ENCODE measurements at places on chromosomes 2 and 18.

DNA sequence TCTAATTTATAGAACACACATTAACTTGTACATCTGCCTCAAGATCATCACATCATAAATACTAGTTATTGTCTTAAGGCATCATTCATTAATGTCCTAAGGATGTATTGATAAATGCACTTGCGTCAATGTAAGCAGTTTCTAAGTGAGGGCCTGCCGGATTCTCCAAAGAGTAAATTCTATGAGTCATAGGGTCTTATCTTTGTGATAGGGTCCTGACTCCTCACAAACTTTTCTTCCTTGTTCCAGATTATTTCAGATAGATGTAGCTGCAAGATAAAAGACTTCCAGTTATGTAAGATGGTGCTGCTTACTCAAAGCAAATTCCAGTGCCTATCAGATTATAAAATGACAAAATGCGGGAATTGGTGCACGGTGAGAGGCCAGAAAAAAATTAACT is 315.0 kb upstream of the SLC39A10 start:
- H3K27ac ChIP-seq: no peak overlapping the region
- no peak overlapping the region for H3K4me3 ChIP-seq

- H3K36me3 ChIP-seq: no peaks in the 10 kb centered on the region
- no peak for DNase-seq
These were observed 130.2 kb downstream of the EXOC6B start for GRCh38 chr2:72695676-72696075.

DNA sequence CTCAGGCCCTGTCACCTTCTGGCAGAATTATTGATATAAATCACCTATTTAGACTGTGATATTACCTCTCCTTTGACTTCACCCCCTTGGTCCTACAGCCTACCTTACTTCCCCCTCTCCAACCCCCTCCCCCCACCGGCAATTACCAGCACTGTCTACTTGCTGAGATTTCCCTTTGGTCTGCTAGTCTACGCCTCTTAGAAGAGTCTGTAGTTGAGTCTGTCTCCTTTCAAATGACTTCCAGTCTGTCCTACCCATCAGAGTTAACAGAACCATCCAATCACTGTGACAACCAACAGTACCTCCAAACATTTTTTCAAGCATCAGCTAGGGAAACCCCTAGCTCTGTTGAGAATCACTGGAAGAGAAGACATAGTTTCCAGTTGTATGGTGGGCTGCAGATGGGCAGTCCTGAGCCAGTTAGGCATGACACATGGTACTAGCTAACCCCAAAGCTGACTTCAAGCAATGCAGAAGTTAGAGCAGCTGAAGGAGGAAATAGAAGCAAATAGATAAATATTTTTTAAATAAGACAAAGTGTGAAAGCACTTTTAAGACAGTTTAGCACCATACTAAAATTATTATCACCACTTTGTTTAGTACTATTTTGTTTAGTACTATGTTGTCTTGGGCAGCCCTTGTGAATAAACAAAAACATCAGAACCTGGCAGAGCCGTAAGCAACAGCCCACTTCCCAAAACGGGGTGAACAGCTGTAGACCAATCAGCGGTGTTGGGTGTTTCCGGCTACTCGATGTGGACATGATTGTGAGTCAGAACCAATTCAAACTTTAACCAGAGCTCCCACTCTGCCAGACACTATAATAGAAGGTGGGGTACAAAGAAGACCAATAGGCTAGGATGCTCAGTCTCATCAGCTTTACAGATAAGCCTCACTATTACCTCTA is 2.7 kb upstream of the ASNSD1 start:
- H3K4me1 ChIP-seq: peaks cover 4% of the 10 kb centered on the region
- no peak overlapping the region for H3K27ac ChIP-seq
- no peak overlapping the region for H3K4me3 ChIP-seq
- no peaks in the 10 kb centered on the region for H3K36me3 ChIP-seq

GRCh38 chr2:45968946-45969584 is 317.6 kb downstream of the PRKCE start:
- no peaks in the 10 kb centered on the region for H3K27me3 ChIP-seq
- H3K27ac ChIP-seq: no peak overlapping the region
- no peaks in the 10 kb centered on the region for H3K36me3 ChIP-seq
- no peak for DNase-seq
- H3K4me1 ChIP-seq: no peaks in the 10 kb centered on the region
- no peak overlapping the region for H3K4me3 ChIP-seq

DNA sequence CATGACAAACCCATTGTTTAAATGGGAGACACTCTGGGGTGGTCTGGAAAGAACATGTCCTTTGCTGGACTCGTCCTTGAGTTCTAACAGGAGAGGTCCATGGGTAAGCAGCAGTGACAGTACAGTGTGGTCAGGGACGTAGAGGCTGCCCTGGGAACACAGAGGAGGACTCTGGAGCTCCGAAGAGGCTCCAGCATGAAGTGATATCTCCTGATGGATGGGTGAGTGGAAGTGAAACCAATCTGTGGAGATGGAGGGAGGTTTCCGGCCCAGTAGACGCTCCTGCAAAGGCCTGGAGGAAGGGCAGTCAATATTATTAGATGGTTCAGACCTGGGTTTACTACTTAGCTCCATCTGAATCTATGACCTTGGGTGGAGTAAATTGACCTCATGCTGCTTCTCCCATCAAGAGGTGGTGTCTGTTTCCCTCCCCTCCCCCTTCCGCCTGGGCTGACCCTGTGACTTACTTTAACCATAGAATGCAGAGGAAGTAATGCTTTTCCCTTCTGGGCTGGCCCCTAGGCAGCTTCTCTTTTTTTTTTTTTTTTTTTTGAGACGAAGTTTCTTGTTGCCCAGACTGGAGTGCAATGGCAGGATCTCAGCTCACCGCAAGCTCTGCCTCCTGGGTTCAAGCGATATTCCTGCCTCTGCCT is 2.3 kb upstream of the TFCP2L1 start:
- no peaks in the 10 kb centered on the region for H3K36me3 ChIP-seq
- no peak for DNase-seq
- no peak overlapping the region for H3K4me3 ChIP-seq
- peaks cover 37% of the 10 kb centered on the region for H3K27me3 ChIP-seq

DNA sequence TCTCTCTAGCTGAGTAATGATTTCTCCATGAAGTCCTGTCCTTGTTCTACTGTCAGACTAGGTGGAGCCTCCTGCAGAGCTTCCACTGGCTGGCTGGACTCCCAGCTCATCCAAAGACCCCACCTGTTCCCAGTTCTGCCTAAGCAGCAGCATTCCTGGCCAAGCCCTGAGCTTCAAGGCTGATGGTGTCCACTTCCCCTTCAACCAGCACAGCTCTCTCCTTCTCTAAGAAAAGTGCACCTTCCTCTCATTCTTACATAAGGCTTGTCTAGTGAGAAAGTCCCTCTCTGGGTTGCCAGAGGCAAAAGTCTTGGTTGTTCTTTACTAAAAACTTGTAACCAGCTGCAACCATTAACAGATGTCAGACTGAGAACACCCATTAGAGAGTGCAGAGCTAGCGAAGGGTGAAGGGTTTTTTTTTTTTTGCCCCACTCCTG is 58.9 kb downstream of the CXCR4 start:
- no peak overlapping the region for H3K27ac ChIP-seq
- no peak overlapping the region for H3K4me3 ChIP-seq

GRCh38 chr2:231715988-231716616 is 7.8 kb downstream of the PTMA start:
- H3K36me3 ChIP-seq: peaks cover 27% of the 10 kb centered on the region
- DNase-seq: no peak
- peaks cover 17% of the 10 kb centered on the region for H3K4me1 ChIP-seq
- no peak overlapping the region for H3K27ac ChIP-seq

DNA sequence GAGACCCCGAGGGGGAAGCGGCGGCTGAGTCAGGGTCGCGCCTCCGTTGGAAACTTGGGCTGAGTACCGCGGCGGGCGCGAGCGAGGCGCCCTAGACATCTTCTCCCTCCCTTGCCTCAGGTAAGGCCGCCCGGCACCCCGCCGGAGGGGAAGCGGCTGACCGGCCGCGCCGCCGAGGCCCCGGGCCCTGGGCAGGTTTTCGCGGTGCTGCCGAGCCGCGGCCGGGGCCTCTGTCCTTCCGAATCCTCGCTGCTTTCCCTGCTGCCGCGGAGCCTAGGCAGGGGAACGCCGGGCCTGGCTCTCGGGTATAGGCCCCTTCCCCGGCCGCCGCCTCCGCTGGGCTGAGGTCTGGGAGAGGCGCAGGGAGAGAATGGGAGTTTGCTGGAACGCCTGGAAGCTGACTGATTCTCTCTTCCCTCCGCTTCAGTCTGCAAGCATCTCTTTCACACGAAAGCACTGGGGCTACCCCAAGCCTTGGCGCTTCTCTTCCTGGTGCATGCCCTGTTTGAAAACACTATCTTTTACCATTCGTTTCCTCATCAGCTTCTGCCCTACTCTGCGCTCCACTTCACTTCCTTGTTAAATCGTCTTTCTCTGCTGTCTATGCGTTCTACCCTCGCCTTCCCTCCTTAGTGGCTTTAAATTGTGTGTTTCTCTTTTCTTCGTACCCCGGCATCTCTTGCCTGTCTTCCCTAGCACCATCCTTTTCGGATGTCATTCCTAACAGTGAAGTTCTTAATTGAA is 652 bp downstream of the PPM1B start:
- H3K27ac ChIP-seq: peak overlapping the region; percentile 35
- H3K4me1 ChIP-seq: peaks cover 3% of the 10 kb centered on the region
- H3K36me3 ChIP-seq: no peaks in the 10 kb centered on the region
- peak; percentile 21 for DNase-seq

- H3K4me3 ChIP-seq: no peak overlapping the region
- no peaks in the 10 kb centered on the region for H3K27me3 ChIP-seq
- no peak overlapping the region for H3K27ac ChIP-seq
These were observed 69.6 kb upstream of the GYPC start for GRCh38 chr2:126586317-126586716.

DNA sequence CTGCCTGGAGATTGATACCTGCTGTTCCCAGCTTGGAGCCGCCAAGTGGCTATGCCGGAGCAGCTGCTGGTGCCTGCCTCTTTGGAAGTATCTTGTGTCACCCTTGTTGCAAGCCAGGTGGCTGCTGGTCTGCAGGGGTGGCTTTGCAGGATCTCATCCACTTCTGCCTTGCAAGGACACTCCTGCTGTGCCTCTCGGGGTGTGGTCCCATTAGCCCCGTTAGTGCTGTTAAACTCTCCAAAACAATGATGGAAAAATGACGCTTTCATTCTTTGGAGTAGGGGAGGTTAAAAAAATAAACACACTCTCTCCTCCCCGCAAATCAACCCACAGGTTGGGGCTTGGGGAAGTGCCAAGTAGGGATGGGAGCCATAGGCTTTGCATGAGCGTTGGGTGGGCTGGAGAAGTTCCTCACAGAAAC is 352.8 kb downstream of the RNF144A start:
- no peak for DNase-seq
- no peak overlapping the region for H3K4me3 ChIP-seq
- no peaks in the 10 kb centered on the region for H3K27me3 ChIP-seq
- H3K27ac ChIP-seq: no peak overlapping the region
- no peaks in the 10 kb centered on the region for H3K4me1 ChIP-seq
- no peaks in the 10 kb centered on the region for H3K36me3 ChIP-seq

- H3K4me3 ChIP-seq: no peak overlapping the region
- peak; percentile 29 for DNase-seq
- H3K27me3 ChIP-seq: no peaks in the 10 kb centered on the region
- H3K27ac ChIP-seq: no peak overlapping the region
- no peaks in the 10 kb centered on the region for H3K36me3 ChIP-seq
These were observed 30.0 kb downstream of the THNSL2 start for GRCh38 chr2:88199912-88200682.

DNA sequence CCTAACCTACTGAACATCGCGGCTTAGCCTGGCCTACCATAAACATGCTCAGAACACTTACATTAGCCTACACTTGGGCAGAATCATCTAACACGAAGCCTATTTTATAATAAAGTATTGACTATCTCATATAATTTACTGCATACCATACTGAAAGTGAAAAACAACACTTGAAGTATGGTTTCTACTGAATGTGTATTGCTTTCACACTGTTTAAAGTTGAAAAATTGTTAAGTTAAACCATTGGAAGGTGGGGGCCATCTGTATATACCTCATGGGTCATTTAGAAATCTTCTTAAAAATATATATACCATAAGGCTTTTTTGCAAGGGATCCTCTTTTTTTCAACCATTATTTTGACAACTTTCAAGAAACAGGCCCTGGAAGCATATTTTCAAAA is 16.5 kb downstream of the RNF149 start:
- no peak overlapping the region for H3K4me3 ChIP-seq
- H3K36me3 ChIP-seq: peaks cover 54% of the 10 kb centered on the region
- H3K27ac ChIP-seq: no peak overlapping the region
- DNase-seq: no peak
- no peaks in the 10 kb centered on the region for H3K4me1 ChIP-seq

DNA sequence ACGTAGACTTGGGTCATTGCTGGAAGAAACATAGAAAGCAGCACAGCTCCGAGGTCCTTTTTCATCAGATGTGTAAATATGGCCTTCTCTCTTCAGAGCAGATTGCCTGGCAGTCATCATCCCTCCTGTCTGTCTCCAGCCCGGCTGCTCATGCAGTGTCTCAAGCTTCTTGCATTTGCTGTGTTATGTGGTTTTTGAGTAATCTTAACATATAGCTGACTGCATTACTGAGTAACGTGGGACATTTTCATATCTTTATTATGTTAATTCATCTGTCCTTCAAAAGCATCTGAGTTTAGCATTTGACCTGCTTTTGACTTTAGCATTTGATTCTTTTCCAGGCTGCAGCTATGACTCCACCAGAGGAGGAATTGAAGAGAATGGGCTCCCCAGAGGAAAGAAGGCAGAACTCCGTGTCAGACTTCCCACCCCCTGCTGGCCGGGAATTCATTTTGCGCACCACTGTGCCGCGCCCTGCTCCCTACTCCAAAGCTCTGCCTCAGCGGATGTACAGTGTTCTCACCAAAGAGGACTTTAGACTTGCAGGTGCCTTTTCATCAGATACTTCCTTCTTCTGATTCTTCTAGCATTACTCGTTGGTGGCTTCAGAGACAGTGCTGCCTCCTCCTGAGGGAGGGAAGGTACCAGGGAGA is 116.2 kb downstream of the RAB3GAP1 start:
- peaks cover 92% of the 10 kb centered on the region for H3K36me3 ChIP-seq
- no peaks in the 10 kb centered on the region for H3K4me1 ChIP-seq
- DNase-seq: no peak
- H3K4me3 ChIP-seq: no peak overlapping the region
- no peaks in the 10 kb centered on the region for H3K27me3 ChIP-seq
- no peak overlapping the region for H3K27ac ChIP-seq

- peaks cover 18% of the 10 kb centered on the region for H3K4me1 ChIP-seq
- no peak overlapping the region for H3K4me3 ChIP-seq
- H3K27ac ChIP-seq: no peak overlapping the region
- no peaks in the 10 kb centered on the region for H3K36me3 ChIP-seq
- no peak for DNase-seq
These were observed 78.2 kb downstream of the ZEB2 start for GRCh38 chr2:144441711-144442141.

DNA sequence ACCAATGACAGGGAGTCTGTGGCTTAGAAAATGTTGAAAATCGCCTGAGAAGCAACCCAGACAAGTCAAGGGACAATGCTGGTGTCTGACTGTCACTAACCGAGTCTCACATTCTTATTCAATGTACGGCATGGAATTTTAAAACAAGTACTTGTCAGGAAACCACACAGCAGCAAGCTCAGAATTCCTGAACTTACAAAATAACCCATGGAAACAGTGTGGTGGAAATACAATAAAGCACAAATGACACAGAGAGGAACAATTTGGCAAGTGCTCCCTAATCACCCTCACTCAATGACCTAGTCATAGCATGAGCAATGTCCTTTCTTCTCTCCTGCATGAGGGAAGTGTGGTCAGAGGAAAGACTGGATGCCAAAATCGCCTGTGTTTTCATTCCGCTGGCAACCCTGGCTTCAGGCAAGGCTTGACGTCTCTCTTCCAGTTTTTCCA is 154.0 kb downstream of the SATB2 start:
- no peaks in the 10 kb centered on the region for H3K4me1 ChIP-seq
- no peaks in the 10 kb centered on the region for H3K36me3 ChIP-seq
- no peak overlapping the region for H3K4me3 ChIP-seq
- no peak overlapping the region for H3K27ac ChIP-seq
